Heart right ventricle (tissue), 16 donors: ENCODE measurements at places on chromosomes 7 and 10. TPM values are rescaled to one million over a fixed set of nuclear protein-coding genes. Genes with fewer than 3 reads are reported as not detected.

DNA sequence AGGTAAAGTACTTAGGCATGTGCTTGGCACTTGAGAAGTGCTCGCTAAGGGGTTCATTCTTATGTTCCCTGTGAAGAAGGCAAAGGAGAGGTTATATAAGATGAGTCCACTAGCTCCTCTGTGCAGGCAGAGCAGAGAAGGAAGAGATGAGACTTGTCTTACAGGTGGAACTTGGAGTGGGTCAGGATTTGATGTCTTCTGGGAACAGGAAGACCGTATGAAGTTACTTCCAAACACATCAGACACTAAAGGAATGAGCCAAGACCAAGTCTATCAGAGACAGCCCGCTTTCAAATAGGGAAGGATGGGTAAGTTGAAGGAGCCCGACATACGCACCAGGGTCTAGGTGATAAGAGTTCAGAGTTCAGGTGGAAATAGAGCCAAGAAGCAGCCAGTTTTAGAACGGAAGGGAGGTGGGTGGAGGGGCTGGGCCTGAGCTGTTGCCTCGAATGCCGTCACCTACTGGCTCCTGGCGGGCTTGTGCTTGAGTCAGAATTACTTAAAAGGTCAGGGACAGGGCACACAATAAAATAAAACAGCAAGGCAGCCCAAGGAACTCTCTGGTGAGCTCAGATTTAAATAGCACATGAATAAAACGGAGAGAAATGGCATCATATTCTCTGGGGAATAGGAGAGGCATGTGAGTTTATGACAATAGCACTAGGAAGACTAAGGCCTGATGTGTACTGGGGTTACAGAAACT is 56.1 kb upstream of the GRB10 start:
- H3K4me1 ChIP-seq: peaks cover 3% of the 10 kb centered on the region
- DNase-seq: peak; percentile 62
- no peak overlapping the region for H3K4me3 ChIP-seq
- no peaks in the 10 kb centered on the region for H3K36me3 ChIP-seq
- H3K27me3 ChIP-seq: no peaks in the 10 kb centered on the region

DNA sequence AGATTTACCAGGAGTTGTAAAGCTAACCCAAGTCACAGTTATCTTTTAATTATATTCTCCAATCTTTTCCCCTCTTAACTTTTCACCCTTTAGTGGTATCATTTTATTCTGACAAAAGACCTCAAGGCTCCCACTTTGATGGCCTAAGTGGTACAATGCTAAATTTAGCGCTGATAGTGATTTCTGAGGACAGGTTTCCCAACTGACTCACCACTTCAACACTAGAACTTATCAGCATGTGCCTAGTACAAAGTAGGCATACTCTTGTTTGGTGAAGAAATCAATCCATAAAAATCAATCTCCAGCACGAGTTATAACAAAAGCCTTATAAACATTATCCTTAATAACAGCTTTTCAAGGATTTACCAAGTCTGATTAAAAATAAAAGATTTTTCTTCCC is 7.5 kb downstream of the SNX13 start:
- H3K36me3 ChIP-seq: no peaks in the 10 kb centered on the region
- no peak for DNase-seq
- no peak overlapping the region for H3K4me3 ChIP-seq
- H3K27me3 ChIP-seq: no peaks in the 10 kb centered on the region

TBXAS1 gene
- total RNA-seq: 3.7 TPM

- H3K27ac ChIP-seq: peak overlapping the region; percentile 7
- H3K4me3 ChIP-seq: no peak overlapping the region
- H3K27me3 ChIP-seq: no peaks in the 10 kb centered on the region
- peaks cover 41% of the 10 kb centered on the region for H3K4me1 ChIP-seq
These were observed 434.8 kb upstream of the NPVF start for GRCh38 chr7:25662841-25663800.

- H3K4me3 ChIP-seq: no peak overlapping the region
- no peaks in the 10 kb centered on the region for H3K4me1 ChIP-seq
- H3K27me3 ChIP-seq: no peaks in the 10 kb centered on the region
- DNase-seq: no peak
- H3K36me3 ChIP-seq: peaks cover 25% of the 10 kb centered on the region
These were observed 30.1 kb downstream of the DENND11 start for GRCh38 chr7:141671705-141672496.

GRCh38 chr10:102491136-102491535 is 11.4 kb downstream of the ACTR1A start:
- H3K4me3 ChIP-seq: no peak overlapping the region
- H3K36me3 ChIP-seq: peaks cover 31% of the 10 kb centered on the region
- H3K4me1 ChIP-seq: peaks cover 33% of the 10 kb centered on the region
- H3K27ac ChIP-seq: no peak overlapping the region
- H3K27me3 ChIP-seq: no peaks in the 10 kb centered on the region

DNA sequence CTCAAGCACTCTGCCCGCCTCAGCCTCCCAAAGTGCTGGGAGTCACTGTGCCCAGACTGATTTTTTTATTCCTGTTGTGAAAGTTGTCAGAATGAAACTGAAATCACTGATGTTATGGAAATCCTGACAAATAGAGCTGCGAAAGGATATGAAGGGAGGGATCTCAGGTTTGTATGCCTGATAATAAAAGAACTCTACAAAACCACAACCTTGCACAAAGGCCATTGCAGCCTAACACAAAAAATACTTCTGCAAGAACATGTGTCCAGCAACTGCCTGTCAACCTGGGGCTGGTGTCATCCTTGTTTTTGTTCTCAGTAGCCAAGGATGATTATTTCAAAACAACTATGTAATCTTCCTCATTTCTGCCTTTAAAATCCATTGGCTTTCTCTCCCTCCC is 126.1 kb downstream of the NEBL start:
- no peak overlapping the region for H3K27ac ChIP-seq
- H3K4me3 ChIP-seq: no peak overlapping the region
- no peaks in the 10 kb centered on the region for H3K27me3 ChIP-seq
- no peaks in the 10 kb centered on the region for H3K36me3 ChIP-seq
- no peak for DNase-seq

GLI3 gene
- total RNA-seq: 5.4 TPM

LIPM gene
- total RNA-seq: not detected

BMPR1A gene
- total RNA-seq: 34.4 TPM

- no peak for DNase-seq
- H3K4me3 ChIP-seq: no peak overlapping the region
- H3K36me3 ChIP-seq: no peaks in the 10 kb centered on the region
- no peak overlapping the region for H3K27ac ChIP-seq
These were observed 10.8 kb upstream of the ZNF862 start for GRCh38 chr7:149827089-149827981.

ELAPOR2 gene
- total RNA-seq: 7.5 TPM
